Progenitor cell of endocrine pancreas (in vitro differentiated cells): ENCODE measurements at places on chromosomes 1 and 21.
A peak's percentile ranks its signal among the peaks of the same experiment; 100 is the strongest.

DNA sequence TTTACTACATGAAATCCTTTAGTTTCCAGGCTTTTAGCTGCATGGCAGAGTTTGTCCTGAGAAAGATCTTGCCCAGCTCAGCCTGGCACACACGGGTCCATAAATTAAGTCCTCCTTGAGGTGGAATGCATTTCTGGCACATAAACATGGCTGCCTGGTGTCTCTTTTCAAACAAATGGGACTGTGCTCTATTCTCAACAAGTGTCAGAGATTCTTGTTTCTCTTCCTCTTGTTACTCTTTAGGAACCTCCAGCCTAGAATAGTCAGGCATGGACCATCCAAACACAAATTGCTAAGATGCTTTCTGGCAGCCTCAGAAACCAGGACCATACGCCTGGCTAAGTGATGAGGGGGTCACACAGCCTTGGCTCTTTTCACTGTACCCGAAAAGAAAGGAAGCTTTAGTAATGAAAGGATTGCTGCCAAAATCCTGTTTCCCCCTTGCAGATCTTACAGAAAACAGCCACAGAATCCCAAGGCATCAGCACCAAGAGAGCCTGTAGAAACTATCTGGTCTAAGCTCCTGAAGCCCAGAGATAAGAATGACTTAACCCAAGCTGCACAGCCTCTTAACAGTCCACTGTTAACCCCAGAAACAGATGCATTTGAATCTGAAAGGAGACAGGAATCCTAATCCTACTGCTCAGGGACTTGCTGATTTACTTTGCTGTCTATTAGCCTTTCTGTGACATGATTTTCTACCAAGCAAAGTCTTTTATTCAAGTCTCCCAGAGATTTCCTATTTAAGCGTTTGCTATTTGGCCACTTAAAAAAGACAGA, 31.9 kb upstream of the NRDC start:
- no peak for DNase-seq

- DNase-seq = no peak
Measured at GRCh38 chr1:88610687-88611086, 73.4 kb upstream of the PKN2 start.

- no peak for DNase-seq
Measured at GRCh38 chr1:34713443-34713842, 41.4 kb upstream of the GJB5 start.

DNA sequence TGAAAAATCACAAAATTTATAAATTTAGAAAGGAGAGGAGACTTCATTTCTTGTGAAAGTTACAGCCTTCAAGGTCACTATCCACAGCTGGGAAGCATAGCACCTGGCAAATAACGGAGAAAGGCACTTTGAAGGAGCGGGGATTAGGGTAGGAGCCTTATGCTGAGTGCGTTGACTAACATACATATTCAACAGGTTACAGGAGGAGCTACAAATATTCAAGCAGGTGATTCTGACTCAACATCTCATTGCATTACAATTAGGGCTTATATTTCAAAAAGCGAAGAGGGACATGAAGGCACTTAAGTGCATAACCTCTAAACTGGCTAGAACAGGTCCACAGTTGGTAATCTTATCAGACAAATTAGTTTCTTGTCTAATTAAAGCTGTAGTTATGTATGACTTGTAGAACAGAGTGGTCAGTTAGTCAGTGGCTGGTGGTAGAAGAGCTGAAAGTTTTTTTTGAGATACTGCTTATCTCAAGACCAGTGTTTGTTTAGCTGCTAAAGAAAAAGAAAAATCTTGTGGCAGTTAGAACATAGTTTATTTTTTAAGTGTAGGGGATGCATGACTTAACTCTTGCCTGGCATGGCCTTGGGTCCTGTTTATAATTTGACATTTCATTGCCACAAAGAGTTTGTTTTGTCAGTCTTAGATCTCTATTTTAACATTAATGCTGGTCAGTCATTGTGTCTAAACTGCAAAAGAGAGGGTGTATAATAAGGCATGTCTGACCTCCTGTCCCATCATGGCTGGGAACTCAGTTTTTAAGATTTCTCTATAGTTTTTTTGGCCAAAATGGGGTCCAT, 311.5 kb downstream of the DUSP10 start:
- no peak for DNase-seq

DNA sequence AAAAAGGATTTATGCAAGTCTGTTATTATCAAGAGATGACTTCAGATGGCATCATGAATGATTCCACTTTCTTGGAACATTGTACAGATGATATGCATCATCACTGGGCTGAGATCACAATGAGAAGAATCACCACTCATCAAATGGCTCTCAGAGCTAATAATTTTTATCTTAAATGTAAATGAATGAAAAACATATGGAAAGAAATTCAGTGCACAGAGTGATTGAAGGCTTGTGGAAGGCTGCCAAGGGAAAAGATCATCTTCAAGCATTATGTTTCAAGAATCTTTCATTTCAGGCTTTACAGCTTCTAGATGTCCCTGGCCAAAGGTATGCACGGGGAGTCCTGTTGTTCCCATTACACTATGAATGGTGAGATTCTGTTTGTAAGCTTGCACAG, 955.7 kb downstream of the TTLL7 start:
- DNase-seq = no peak

DNA sequence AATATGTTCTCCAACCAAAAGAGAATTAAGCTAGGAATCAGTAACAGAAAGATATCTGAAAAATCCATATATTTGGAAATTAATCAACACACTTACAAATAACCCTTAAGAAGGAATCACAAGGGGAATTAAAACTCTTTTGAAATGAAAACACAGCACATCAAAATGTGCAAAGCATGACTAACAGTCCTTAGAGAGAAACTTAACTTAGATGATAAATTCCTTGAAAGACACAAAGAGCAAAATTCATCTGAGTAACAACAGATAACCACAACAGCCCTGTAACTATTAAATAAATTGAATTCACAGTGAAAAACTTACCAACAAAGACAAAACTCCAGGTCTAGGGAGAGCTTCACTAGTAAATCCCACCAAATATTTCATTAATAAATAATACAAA, 283.8 kb downstream of the SDCCAG8 start:
- no peak for DNase-seq

DNA sequence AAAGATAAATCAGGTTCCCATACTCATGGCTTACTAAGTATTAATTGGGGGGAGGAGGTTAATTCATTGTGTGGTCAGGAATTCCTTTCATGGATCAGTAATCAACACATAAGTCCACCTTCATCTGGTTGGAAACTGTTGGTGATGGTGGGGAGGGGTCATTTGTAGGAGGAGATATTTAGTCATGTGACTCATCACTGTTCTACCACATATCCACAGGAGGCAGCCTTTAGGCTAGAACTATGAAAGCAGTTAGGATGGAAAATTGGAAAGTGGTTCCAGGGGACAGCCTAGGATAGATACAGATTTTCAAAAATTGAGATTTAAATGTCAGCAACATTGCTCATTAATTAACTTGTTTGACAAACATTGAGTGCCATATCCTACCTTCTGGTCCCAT, 122.8 kb upstream of the PAXBP1 start:
- no peak for DNase-seq

- no peak for DNase-seq
Measured at GRCh38 chr1:49060766-49061165, 284.1 kb upstream of the BEND5 start.

- no peak for DNase-seq
Measured at GRCh38 chr1:226787071-226787470, 48.0 kb upstream of the ITPKB start.

DNA sequence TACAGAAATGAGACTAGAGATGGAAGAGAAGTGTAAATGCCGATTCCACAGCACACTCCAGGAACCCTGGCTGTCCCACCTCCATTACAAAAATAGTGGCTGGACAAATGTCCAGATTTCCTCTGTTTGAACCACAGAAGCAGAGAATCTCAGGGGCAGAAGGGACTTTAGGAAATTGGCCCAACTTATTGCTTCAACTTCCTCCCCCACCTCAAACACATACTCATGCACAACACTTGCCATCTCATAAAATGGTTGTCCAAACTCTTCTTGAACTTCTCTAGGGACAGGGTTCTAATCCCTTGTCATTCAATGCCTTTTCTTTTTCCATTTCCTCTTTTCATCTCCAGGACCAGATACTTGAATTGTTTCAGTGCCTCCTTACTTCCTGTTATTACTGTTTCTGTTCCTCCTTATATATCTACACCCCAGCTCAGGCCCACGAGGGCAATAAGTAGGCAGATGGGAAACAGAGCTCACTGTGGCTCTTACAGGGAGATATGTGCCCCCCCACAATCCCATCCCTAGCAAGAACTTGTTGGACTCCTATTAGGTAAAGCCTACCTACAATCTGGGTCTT, 8.5 kb upstream of the B4GALT3 start:
- no peak for DNase-seq

GRCh38 chr1:68347415-68347814, 102.3 kb downstream of the RPE65 start:
- no peak for DNase-seq

DNA sequence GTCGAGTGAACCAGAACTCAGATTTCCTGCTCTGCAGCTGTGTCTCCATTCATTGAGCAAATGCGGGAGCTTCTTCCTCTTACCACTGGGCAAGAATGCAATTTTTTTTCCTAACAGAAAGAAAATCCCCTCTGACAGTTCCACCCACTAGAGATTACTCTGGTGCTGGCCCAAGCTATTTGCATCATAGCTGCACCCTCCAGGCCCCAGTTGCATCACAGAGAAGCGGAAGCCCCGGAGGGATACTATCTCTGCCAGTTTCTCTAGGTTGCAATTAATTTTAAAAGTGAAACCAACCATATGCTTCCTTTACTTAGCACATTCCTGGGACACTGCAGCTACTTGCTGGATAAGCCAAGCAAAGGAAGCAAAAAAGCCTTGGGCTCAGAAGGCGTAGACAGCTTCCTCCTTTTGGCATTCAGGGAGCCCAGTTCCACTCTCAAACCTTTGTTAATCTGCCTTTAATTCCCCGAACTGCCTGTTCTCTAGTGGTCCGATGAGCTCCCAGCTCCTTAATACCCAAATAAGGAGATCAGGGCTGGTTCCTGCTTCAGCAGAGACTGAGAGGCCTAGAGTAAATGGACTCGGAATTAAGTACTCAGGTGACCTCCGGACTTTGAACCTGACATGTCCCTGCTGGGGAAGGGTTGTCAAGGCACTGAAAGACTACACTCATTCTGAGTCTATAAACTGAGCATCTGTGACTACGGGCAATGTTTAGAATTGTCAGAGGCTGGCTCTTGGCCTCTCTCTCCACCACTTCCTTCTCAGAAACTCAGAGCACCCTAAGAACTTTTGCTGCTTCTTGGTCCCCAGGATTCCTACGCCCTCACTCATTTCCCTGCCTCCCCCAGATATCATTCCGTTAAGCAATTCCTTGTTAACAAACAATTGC, 72.5 kb upstream of the TNFSF18 start:
- no peak for DNase-seq

DNA sequence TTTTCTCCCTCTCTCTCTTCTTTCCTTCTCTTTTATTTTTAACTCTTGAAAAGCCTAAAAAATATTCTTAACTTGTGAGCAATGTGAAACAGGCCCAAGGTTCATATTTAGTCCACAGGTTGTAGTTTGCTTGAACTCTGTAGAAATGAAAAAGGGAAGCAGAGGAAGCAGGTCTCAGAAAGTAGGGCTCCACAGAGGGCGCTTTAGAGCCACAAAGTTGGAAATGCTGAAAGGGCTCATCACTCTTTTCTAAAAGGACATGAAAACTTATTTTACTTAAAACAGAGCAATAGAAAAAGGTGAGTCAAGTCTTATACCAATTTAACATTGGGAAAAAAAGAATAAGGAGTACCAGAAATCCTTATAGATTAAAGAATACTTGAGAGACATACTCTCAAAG, 247.0 kb downstream of the USP25 start:
- no peak for DNase-seq

- no peak for DNase-seq
Measured at GRCh38 chr1:245807306-245807705, 652.5 kb downstream of the KIF26B start.

DNA sequence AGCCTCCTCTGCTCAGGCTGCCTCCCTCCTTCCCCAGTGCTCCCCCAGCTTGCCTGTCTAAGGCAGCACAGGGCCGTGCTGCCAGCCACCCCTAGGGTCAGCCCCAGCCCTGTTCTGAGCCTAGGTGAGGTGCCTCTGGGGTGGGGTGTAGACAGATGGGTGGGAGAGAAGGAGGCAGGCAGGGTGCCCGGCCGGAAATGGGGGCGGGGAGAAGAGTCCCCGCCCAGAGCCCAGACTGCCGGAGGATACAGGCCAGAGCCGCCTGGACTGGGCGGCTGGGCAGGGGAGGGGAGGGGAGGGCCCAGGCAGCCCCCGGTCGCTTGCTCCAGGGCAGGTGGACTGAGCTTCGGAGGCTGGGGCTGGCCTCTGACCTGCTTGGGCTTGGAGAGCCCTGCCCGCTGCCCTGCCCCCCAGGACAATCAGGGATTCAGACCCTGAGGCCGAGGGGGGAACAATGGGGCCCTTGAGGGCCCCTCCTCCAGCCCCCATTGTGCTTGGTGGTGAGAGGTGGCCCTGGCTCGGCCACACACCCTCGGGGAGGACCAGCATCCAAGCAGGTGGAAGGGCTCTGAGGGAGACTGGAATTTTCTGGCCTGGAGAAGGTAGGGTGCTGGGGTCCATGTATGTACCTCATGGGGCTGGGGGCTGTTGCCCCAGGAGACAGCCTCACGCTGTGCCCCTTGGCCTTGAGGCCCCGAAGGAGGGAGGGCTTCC, at the start of gene GJC2:
Gene GJC2, plus strand, starts transcription at position 525 of the 714 bp plus-strand sequence. CDS start 7,829 bp downstream, outside the sequence.
- no peak for DNase-seq

- peak; percentile 54 for DNase-seq
Measured at GRCh38 chr1:53115403-53116306, 26.8 kb downstream of the SLC1A7 start.

GRCh38 chr1:159171254-159171687, at the start of gene CADM3:
CADM3 (plus strand) TSS chr1:159171615; CDS start chr1:159171766, 151 bp downstream.
- peak; percentile 37 for DNase-seq

DNA sequence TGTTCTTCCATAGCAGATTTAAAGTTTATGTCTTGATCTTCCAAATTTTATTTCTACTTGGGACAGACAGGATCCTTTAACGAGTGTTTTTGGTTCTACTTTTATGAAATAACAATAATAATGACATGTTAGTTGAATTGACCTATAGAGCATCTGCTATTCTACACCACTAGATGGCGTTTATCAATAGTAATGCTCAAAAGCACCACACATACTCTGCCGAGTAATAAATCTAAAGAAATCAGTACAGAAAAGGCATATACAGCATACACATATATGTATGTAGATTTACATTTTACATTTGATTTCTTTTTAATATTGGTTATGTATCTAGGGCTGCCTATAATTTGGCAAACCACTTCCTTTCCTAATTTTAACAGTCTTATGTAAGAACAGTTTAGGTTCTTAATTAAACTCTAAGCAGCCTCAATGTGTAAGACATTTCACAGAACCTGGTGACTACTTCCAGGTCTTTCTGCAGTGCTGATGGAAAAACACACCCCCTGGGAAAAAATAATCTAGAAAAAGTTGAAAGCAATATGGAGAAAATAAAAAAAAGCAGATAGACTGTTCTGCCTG, 5.9 kb upstream of the SIPA1L2 start:
- DNase-seq = no peak

DNA sequence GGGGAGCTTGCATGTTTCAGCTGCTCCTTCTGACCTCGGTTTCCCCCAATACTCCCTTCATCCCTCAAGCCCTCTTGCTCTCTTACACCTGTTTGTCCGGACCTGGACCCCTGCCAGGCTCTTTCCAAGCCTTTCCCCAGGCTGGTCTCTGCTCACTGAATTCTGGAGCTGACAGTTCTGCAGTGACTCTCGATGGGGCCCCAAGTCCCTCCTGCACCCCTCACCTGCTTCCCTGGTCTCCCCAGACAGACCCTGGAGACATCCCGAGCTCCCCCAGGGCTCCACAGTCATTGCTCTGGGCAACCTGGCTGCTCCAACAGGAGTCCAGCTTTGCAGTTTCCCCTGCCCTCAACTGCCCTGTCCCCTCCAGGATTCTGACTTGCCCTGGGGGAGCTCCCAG, 198.6 kb downstream of the GRIK3 start:
- DNase-seq = no peak
